ENCODE measurements at places on chromosomes 3 and 15.

GRCh38 chr3:81601707-81602305, 159.6 kb downstream of the GBE1 start:
- no peak for DNase-seq

DNA sequence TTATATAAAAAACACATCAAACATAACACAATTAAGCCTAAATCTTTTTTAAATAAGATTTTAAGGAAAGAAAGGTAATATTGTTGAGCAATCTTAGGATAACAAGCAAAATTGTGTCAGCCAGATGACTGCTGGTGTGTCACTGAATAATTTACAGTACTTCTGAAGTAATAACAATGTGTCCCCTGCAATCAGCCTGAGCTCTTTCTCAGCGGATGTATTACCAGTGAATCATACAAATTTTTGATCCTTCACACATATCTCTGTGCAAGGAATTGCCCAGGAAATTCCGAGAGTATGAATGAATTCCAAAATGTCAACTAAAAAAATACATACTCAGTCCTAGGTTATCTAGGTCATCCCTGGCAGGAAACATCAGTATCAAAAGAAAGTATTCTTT, 76.6 kb upstream of the PTX3 start:
- DNase-seq, result no peak

- DNase-seq, result no peak
Measured at GRCh38 chr3:16595778-16596177, 9.4 kb downstream of the DAZL start.

DNA sequence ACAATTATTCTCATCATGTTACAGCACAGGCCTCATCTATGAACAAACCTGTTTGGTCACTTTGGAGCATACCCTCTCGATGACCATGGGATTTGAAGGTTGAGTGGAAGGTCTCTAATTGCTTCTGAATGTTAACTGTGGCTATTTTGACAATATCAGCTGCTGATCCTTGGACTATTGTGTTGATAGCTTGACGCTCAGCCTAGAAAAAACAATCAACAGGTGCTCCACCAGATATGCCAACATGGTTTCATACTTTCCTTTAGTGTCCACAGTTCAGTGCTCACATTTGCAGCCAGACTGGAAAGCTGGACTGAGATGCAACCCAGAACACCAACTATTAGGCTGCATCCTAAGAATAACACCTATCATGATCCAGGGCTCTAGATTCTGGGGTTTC, 109.7 kb downstream of the POLQ start:
- DNase-seq, result no peak

GRCh38 chr15:27490867-27491595, 520.0 kb downstream of the GABRG3 start:
- no peak for DNase-seq

DNA sequence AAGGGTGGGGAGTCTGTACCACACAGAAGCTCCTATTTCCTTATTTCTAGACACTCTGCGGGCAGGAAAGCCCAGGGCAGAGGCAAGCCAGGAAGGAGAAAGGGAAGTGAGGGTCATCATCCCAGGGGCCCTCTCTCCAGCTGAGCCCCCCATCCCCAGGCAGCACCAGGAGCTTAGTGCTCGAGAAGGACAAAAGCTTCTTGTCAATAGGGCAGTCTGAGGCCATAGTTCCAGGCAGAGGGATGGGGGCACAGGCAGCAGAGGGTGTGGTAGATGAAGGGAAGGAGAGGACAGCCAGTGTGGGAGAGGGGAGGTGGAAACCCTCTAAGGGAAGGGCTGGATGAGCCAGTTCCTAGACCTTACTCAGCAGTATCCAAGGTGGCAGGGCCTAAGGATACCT, 2.7 kb downstream of the MAP1A start:
- DNase-seq, result no peak

DNA sequence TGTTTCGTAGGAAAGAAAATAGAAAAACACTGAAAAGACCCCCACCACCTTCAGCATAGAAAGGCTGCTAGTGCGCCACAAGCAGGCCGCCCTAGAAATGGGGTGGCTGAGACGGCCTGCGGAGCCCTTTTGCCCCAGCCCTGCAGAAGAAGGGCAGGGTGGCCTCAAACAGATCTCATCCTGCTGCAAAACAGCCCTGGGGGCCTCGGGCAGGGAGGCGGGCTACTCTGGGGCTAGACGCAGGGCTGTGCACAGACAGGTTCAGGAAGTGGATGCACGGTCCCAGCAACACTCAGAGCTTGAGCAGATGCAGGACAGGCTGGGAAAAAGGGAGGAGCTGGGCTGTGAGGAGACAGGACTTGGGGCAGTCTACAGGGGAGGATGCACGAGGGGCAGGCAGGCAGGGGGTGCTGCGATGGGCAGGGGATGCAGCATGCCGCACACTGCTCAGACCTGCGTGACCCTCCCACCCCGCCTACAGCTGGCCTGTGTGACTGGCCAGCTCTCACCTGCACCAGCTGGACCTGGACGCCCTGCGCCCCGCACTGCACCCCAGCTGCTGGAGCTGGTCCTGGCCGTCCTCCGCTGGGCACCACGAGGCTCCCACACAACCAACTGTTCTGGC, 34.3 kb downstream of the ZXDC start:
- DNase-seq, result no peak

DNA sequence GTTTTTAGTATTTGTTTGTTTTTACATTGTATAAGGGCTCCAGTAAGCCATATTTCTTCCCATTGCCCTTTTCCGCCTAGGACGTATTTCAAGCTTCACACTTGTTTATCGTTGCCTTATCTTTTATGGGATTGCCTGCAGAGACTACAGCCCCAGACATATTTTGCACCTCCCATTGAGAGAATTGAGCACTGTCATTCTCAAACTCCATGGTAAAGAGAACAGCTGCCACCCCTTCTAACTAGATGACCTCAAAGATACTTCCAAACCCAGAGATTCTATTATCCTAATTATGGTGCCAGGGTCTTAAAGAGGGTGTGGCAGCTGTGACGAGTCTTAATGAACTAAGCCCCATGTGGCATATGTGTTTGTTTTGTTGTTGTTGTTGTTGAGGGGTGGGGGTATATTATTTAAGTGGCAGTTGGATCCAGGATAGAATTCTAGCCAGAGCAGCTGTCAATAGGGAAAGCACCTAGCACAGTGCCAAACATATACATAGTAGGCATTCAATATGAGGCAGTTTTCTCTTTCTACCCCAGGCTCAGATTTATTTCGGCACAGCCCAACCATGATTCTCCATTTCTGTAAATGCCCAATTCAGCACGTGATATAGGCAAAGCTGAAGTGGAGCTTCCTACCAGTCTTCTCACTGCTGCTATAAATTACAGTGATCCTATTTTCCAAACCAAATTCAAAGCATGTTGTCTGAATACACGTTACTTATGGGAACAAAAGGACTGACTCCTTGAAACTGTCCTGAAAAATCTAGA, 932 bp upstream of the TP53BP1 start:
- DNase-seq, result no peak

DNA sequence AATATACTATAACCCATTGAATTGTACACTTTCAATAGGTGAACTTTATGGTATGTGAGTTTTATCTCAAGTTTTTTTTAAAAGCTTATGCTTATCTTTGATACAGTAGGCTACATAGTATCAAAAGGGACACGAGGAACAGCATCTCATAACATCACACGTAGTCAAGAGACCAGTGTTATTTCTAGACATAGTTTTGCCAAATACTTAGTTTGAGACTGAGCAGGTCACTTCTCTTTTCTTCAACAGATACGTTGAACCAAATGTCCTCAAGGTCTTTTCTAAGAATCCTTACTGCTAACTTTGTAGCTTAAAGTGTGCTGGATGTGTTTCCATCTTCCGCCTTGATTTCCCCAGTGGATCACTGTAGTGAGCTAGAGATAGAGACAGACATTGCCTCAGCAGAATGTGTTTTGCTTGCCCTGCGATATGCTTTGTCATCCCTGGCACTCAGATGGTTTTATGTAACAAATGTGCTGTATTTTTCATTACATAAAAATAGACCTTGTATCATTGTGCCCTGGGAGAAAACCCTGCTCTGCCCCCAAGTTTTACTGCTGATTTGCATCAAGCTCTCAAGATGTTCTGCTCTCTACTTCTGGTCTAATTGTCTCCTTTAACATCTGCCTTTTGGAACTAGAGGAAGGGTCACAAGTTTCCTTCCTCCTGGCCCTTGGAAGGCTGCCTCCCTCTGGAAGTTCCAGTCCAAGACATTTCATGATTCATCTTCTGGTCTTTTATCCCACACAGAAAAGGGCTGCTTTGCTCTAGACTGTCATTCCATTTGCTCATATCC, 426.4 kb upstream of the RGMA start:
- DNase-seq, result no peak

GRCh38 chr3:107988460-107989175, 102.2 kb downstream of the CD47 start:
- no peak for DNase-seq

GRCh38 chr15:57730876-57731275, 24.4 kb downstream of the POLR2M start:
- DNase-seq, result no peak

- DNase-seq, result no peak
Measured at GRCh38 chr3:95705786-95706418, 1108.5 kb upstream of the EPHA6 start.

DNA sequence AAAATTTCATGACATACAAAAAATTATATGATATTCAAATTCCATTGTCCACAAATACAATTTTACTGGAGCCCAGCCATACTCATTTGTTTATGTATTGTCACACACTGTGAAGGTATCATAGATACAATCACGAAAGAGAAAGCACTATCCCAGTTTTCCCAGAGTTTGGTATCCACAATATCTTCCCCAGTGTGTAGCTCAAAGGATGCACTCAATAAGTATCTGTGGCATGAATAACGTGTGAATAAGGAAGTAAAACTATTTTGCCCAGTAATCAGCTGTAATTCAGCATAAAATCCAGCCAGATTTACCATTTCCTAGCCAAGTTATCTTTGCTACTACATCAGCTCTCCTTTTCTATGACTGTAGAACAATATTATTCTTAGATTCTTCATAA, 131.3 kb upstream of the KCNMB2 start:
- no peak for DNase-seq

GRCh38 chr15:76177491-76178040, 117.8 kb downstream of the TMEM266 start:
- peak; percentile 34 for DNase-seq

GRCh38 chr3:81823882-81824395, 62.5 kb upstream of the GBE1 start:
- DNase-seq, result no peak

DNA sequence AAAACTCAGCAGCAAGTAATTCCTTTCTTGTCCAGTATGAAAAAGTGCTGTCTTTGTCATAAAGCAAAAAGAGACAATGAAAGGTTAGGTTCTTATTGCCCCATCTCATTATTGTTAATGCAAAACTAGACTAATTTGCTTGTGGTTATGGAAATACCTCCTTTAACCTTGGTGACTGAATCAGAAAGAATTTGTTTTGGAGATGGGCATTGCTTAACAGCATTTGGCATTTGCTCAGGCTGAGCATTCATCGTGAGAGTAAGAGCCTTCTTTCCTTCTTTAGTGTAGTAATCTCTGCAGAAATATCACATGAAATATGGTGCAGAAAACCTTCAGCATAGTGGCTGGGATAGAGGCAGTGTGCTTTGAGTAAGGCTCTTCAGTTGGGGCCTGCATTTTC, 103.1 kb downstream of the CNTN6 start:
- DNase-seq, result no peak

DNA sequence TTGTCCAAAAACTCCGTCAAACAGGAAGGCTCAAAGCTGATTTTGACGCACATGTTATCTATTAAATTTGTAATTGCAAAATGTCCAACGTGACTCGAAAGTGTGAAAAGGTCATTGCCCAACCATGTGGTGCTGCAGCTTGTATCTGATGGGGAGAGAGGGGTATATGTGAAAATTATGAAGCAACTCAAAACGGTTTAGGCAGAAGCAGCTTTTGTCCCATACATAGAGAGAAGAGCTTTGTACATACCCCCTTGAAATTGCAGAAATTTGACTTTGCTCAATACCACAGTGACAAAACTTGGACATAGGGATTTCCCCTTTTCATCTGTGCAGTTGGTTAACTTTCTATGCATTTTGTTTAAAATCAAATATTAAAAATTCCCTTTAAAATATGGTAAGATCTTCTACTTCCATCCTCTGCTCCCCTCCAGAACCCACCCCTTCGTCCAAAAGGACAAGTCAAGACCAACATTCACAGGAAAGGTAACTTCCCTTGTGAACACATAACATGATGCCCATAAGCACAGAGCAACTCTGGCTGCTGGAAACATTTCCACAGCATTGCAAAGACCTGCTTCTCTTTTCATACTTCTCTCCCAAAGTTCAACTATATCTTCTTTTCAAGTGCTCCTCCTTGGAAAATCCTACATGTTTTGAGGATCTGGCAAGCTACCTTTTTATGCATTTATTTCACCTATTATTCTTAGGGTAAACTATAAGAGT, 253.7 kb upstream of the THBS1 start:
- no peak for DNase-seq

All from posterior cingulate gyrus (tissue), 11 donors.